ENCODE measurements at places on chromosomes 3 and 15.

DNA sequence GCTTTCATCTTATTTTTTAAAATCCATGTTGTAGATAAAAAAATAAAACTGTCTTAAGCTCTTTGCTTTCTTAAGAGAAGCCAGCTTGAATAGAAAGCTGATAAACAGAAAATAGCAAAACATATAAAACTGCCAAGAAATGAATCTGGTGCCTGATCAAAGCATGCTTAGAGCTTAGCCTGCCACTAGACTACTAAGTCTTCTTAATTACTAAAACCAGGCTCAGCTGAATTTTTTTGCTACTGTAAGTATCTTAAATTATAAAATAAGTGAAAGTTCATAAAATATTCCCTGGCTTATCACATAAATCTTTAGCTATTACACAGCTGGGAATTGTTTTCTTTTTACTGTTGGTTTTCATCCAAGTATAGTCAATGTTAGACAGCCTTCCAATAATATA is 803.9 kb downstream of the DIPK2A start:
- no peak for DNase-seq

DNA sequence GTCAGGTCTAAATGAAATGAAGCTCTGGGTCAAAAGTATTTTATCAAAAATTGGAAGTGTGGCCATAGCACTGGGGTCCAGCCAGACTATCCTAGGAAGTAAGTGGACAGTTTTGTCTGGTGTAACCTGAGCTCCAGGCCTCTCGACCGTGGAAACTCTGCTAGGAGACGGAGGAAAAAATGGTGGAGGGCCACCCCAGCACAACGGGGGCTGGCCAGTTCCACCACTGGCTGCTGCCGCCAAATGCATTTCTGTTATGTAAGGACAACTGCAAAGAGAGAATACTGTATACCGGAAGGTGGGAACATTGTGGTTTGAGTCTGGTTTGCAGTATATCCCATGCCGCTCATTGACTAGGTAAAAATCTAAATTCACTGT is 235.7 kb downstream of the GREM1 start:
- no peak for DNase-seq

GRCh38 chr15:45094358-45094730 is 19.6 kb downstream of the DUOX2 start:
- DNase-seq = no peak

- no peak for DNase-seq
These were observed 77.8 kb downstream of the FEZF2 start for GRCh38 chr3:62295571-62295970.

DNA sequence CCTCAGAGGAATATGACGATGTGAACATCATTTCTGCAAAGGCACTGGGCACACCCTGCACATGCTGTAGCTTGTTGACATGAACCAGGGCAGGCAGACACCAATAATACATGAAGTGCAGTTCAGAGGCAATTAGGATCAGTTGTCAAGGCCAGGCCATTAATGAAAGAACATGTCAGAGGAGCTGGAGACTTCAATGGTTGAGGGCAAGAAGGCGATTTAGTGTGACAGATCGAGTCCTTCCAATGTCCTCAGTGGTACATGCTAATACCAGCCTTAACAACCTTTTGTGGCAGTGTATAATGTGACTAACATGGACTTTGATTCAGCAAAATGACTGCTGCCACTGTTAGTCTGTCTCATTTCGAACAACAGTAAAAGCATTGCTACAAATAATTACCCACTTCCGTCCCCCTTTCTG is 205.2 kb upstream of the NANOGP8 start:
- DNase-seq = peak; percentile 75

DNA sequence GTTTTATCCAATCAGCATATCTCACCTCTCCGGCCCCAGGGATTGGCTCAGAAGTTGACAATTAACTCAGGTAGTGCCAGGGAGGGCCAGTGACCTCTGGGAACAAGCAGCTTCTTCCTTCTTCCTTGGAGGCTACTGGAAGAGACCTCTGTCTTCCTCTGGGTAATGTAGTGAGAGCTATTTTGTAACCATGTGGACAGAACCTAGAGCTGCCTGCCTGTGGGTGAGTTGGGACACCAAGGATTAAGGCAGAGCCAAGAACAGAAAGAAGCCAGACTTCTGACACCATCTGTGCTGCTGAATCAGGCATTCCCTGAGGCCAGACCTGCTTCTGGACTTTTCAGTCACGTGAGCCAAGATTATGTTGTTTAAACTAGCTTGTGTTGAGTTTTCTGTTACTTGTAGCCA is 5.9 kb upstream of the NDUFAF1 start:
- peak; percentile 69 for DNase-seq
